Mononuclear cell (primary cell): ENCODE measurements at places on chromosomes 1 and 21. TPM values are rescaled to one million over a fixed set of nuclear protein-coding genes. Genes with fewer than 3 reads are reported as not detected.

KCNK1 gene
- total RNA-seq: 0.10 TPM

CDC7 gene
- total RNA-seq: 1.8 TPM

SPRR2F gene
- not detected for total RNA-seq

ADAM30 gene
- not detected for total RNA-seq

FAM72A gene
- 1.9 TPM for total RNA-seq

AMPD1 gene
- total RNA-seq: not detected

AMY2B gene
- total RNA-seq: 30.1 TPM

SLAMF1 gene
- 30.0 TPM for total RNA-seq

TMEM269 gene
- total RNA-seq: 1.0 TPM

CD48 gene
- total RNA-seq: 996 TPM

S100A9 gene
- total RNA-seq: 5,352 TPM

RIPPLY3 gene
- not detected for total RNA-seq

UBE4B gene
- 26.7 TPM for total RNA-seq

TNFAIP8L2 gene
- 4.6 TPM for total RNA-seq

TAS1R1 gene
- 0.10 TPM for total RNA-seq

LMOD1 gene
- total RNA-seq: not detected

PLK3 gene
- total RNA-seq: 224 TPM

CYP4A11 gene
- not detected for total RNA-seq

MAP3K7CL gene
- 119 TPM for total RNA-seq

AKIRIN1 gene
- total RNA-seq: 103 TPM

TRAF5 gene
- 20.8 TPM for total RNA-seq

TPM3 gene
- total RNA-seq: 973 TPM

ABCG1 gene
- total RNA-seq: 33.0 TPM

BRINP2 gene
- not detected for total RNA-seq

CRABP2 gene
- 0.42 TPM for total RNA-seq
